ENCODE measurements at places on chromosomes 1 and 21.

DNA sequence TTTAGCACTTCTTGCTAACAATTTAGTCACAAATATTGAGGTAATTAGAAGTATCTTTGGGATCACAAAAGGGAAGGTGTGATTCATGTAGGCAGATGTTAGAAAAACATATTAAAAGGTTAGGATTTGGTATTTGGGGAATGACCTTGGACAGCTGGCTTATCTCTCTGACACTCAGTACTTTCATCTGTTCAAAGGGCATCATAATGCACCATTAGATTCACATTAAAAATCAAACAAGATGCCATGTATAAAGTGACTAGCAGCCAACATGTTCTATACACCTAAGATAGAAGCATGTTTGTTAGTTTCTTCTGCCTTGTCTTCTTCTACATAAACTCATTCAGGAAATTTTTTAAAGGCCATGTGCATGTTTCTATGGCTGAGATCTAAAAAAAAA, 56.5 kb upstream of the ESRRG start:
- no peak for DNase-seq

DNA sequence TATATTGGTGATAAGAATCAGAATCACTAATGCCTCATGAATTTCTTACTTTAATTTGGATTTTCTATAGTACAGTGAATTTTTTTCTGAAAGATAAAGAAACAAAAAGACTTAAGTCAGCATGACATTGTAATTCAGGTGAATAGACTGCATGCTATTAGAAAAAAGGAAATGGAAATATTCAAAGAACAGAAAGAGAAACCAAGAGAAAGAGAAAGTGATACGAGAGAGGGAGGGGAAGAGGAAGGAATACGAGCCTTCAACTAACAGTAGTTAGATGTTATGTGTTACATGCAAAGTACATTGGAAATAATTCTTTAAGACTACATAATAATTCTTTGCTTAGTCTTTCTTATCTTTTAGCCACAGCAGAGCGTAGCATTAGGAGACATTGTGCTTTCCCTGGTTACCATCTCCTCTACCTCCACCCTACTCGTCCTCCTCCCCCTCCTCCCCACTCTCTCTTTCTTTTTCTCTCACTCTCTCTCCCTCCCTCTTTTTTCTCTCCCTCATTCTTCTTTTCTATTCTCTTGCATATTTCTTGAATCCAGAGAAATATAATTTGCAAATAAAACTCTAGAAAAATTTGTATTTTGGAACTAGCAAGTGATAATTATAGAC, 46.4 kb upstream of the ADGRL4 start:
- DNase-seq: peak; percentile 92

GRCh38 chr1:87249803-87250202, 78.9 kb upstream of the LMO4 start:
- no peak for DNase-seq

GRCh38 chr21:42580793-42581321, 67.2 kb downstream of the SLC37A1 start:
- DNase-seq: no peak

DNA sequence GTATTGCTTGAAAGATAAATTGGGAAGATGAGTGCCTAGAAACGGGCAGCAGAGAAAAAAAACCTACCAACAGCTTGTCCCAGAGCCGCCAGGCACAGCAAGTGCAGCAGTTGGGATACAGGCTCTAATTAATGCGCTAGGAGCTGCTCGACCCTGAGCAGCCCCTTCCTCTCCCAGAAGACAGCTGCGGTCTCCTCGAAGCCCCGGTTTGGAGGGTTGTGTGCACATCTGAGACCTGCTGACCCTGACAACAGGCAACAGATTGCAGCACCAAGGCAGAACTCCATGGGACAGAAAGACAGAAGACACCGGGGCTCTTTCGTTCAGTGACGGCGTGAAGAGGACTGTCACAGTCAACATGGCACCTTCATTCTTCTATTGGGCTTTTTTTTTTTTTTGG, 101.4 kb downstream of the TSEN15 start:
- no peak for DNase-seq

- no peak for DNase-seq
These were observed 346.4 kb upstream of the AJAP1 start for GRCh38 chr1:4307911-4308545.

DNA sequence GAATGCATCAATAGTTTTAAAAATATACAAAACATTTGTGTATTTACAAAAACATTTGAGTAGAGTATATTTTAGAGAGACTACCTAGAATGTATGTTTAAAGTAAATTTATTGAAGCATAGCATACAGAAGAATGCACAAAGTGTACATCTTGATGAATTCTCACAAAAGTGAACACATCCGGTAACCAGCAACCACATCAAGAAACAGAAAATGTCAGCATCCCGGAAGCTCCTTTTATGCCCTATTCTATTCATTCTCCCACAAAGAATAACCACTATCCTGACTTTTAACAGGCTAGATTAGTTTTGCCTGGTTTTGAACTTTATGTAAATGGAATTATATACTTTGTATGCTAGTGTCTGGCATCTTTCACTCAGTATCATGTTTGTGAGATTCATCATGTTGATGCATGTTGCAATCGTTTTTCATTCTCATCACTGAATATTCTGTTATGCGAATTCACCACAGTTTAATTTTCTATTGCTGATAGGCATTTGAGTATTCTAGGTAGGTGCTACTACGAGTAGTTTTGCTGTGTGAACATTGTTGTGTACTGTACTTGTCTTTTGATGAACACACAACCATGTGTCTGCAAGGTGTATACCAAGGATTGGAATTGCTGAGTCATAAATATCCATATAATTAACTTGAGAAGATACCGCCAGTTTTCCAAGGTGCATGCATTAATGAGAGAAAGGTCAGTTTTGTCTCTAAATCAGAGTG, 75.4 kb downstream of the CACHD1 start:
- DNase-seq: no peak

GRCh38 chr1:170893655-170894297, 41.6 kb upstream of the MROH9 start:
- no peak for DNase-seq

DNA sequence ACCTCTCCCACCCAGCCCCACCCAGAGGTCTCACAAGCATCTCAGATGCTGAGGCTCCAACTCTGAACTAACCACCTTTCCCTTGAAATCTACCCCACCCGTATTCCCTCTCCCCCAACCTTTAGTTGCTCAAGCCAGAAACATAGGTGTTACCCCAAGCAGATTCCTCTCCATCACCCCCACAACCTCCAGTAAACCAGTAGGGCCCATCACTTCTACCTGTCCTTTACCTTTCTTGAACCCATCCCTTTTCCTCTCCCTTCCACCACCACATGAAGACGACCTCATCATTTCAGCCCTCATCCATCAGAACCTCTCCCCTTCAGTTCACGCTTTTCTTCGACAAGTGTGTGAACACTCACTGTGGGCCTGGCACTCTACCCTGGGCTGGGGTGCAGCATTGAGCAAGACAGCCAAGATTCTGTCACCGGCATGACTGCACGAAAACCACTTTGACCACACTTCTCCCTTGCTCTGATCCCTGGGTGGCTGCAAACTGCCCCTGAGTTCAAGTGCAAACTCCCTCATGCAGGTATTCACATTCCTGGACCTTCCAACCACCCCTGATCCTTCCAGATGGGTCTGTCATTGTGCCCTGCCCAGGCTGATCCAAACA, 65.5 kb upstream of the LAPTM5 start:
- peak; percentile 32 for DNase-seq

DNA sequence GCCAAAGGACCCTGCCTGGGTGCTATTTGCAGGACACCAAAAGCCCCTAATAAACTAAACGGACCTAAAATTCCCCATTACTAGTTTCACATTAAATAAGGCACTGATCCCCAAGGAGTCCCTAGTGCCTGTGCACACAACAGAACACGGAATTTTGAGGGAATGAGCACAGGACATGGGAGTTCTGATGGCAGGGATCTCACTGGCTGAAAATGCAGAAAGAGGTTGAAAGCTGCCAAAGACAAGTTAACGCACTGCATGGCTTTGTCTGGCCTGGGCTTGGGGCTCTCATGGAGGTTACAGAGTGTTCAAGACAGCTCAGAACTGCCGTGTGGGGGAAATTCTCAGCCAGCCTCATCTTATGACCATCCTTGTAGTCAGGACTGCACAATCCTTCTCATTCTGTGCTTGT, 15.6 kb upstream of the ATP1B1 start:
- no peak for DNase-seq

- DNase-seq: no peak
These were observed 108.2 kb downstream of the MRPS6 start for GRCh38 chr21:34181431-34182039.

GRCh38 chr1:91821126-91821868, 64.7 kb downstream of the TGFBR3 start:
- peak; percentile 27 for DNase-seq

DNA sequence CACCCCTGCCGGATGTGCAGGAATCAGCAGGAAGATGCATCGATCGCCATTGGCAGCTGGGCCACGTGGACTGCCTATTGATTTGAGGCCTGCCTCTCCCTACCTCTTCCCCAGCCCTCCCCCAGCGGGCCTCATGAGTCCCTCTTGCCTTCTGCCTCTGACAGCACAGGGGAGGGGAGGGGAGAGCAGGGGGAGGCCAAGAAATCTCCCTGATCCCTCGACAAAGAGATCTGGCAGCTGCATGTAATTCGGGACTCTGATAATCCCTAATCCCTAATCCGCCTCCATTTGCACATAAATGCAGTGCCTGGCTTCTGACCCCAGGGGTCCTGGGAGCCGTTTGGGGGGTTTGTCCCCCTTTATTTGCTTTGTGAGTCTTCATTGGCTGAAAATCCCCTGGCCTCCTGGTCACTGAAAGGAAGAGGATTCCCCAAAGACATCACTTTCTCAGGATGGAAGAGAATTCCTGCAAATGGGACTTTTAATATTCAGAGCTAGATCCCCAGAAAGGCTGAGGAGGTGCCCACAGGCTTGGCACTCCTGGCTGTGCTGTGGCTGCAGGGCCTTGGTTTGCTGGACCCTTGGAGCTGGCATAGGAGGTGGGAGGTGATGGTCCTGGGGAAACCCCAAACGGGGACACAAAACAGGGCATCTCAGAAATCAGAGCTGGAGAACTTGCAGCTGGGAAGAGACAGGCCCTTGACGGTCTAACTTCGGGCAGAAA, 239.4 kb upstream of the POU3F1 start:
- DNase-seq: no peak

GRCh38 chr1:162400790-162401355, 11.1 kb downstream of the SH2D1B start:
- DNase-seq: no peak

DNA sequence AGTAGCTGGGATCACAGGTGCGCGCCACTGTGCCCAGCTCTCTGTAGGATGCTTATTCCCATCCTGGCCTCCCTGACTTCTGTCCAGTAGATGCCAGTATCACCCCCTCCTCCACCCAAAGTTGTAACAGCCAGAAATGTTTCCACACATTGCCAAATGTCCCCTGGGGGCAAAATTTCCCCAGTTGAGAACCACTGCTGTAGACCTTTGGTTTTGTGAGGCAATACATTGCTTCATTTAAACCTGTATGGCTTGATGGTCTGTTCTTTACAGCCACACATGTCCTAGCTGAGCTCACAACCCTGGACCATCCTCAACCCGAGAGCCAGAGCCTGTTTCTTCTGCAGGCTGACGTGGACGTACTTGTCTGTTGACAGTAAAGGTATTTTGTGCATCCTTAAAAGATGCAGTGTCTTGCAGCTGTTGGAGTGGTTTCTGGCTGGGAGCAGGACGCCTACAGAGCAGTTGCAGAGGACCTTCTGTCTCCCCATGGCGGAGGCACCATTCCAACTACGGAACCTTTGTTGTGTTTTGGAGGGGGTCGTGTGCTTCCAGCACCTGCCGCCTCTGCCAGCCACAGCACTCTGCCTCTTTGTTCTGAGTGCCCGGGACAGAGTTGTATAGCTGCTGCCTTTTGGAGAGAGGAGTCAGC, 26.6 kb downstream of the DOP1B start:
- DNase-seq: no peak

- no peak for DNase-seq
These were observed 28.3 kb upstream of the DYNLT5 start for GRCh38 chr1:66723985-66724384.

- peak; percentile 72 for DNase-seq
These were observed 53.2 kb upstream of the CFAP126 start for GRCh38 chr1:161420763-161421455.

DNA sequence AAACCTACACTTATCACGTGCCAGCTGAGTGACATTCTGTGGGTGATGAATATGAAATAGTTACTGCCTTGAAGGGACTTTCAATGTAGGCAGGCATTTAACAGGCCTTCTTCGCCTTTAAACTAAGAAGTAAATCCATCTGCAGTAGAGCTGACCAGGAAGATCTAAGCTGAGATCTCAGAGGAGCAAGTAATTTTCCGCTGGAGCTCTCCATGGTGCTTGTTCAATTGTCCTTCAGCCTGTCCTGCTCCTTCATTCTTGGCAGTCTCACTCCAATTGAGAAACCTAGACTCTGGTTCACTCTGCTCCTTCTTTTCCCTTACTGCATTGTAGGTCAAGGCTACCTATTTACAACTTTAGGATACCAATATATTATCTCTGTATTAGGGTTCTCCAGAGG, 183.5 kb downstream of the HMCN1 start:
- DNase-seq: peak; percentile 74

GRCh38 chr21:44816761-44817505, 929 bp downstream of the SUMO3 start:
- no peak for DNase-seq

- no peak for DNase-seq
These were observed 45.1 kb downstream of the BTBD8 start for GRCh38 chr1:92125204-92125603.

GRCh38 chr1:28323720-28324119, 5.1 kb upstream of the MED18 start:
- DNase-seq: peak; percentile 44

GRCh38 chr1:228860911-228861831, 125.9 kb downstream of the RHOU start:
- no peak for DNase-seq

- no peak for DNase-seq
These were observed 6.6 kb downstream of the DDX20 start for GRCh38 chr1:111762332-111762731.

- DNase-seq: no peak
These were observed 49.9 kb downstream of the DMRTB1 start for GRCh38 chr1:53508991-53509666.

- no peak for DNase-seq
These were observed 356.3 kb upstream of the C1orf174 start for GRCh38 chr1:4256351-4256750.

GRCh38 chr1:87926921-87927320, 598.2 kb downstream of the LMO4 start:
- no peak for DNase-seq

DNA sequence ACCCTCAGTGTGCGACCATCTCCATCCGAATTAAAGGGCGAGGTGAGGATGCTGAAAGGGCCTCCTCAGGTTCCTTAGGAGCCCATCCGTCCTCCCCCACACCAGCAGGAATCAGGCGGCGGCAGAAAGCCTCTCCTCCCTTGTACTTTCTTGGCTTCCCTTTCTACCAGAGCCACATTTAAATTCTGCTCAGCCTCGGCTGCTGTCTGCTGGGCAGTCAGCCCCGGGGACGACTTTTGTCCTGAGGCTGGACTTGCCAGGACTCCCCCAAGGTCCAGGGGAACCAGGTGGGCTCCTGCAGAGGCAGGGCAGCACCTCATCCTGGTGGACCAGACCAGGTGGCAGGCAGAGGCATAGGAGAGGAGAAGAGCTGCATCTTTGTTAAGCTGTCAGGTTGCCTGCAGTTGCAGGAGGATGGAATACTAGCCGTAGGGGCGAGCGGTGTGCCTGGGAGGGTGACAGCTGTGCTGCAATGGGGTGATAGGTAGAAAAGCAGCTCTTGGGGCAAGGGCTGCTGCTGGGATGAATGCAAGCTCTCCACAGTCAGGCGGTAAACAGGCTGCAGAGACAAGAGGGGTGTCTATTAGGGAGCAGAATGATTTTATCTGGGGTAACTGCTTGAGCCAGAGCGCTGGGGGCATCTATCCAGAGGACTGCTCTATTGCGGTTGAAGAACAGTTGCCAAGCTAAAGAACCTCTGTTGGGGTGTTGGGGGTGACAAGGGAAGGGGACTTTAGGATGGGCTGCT, 46.2 kb upstream of the WASF2 start:
- DNase-seq: no peak
